ENCODE measurements at places on chromosomes 3 and 15.

- no peak for DNase-seq
Measured at GRCh38 chr3:99163314-99163713, 261.8 kb upstream of the DCBLD2 start.

DNA sequence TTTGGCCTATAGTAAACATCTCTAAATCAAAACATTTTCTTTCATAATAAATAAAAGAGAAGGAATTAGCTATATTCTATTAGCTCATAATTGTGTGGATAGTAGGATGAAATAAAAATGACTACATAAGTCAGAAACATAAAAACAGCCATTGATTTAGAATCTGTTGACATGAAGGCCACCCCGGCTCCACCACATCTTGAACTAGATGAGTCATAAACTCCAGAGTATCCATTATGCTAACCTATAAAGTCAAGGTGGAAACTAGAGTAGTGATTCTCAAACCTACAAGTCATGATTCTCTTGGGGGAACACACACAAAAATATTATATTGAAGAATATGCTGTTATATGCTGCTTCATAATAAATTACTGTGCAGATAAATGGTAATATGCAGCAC, 831.0 kb downstream of the TUSC7 start:
- no peak for DNase-seq

- no peak for DNase-seq
Measured at GRCh38 chr3:122410639-122411038, 5.2 kb downstream of the WDR5B start.

DNA sequence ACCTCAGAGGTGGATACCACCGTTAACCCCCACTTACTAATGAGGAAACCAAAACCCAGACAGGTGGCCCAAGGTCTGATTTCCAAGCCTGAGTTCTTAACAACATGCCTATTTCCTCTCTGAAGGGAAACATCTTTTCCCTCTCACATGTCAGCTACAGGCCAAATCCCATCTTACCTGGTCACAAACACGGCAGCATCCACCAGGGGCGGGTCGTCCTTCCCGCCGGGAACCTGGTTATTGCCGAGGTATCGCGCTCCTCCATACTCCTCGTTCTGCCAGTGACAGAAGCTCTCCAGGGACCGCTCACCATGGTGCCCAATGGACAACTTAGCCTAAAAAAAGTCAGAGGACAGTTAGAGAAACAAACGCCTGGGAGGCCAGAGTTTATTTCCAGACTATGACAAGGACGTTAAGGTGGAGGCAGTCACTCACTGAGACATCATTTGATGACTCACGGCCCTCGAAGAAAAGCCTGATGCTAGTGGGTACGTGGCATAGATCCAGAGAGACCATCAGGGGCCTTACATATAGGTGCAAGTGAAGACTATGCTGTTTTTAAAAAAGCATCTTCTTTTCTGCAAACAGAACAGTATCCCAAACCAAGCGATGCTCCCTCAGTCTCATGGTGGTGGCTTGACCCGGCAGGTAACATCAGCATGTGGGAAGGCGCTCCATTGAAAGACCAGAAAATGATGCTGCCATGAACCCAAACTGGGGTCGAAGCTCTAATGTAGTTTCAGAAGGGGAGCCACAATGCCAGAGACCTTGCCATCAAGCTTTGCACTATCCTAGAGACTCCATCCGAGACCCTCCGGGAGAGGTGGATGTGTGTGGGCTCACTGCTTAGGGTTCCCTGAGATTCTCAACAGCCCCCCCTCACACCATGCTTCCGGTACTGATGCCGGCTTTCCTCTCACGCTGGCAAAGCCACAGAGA, 80.2 kb downstream of the ADAMTS17 start:
- DNase-seq = no peak

DNA sequence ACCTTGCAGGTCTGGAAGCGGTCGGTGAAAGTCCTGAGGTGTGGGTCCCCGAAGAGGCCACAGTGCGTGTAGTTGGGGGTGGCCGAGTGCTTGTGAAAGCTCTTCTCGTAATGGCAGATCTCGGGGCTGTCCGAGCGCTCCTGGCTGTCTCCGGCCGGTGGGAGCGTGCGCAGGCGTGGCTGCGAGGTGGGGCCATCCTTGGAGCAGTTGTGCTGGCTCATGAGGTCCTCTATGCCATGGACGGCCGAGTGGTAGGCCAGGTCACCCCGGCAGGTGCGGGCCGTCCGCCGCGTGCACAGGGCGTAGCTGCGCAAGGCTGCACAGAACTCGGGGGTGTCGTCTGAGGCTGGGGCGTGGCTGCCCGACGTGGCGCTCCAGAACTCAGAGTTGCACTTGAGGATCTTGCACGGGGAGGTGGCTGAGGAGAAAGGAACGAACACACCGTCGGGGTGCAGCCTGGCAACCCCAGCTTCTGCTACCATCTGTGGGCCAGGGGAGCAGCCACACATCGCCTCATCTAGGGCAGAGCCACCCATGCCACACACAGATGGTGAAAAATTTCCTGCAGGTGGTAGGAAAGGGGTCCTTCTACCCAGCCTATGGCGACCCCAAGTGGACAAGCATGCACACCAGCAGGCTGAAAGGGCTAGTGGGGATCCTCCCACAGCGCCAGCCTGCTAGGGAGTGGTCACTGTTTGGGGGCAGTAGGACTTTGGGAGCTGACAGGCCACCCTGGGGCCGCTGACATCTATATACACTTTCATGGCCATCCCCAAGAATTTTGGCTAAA, 36.7 kb downstream of the RGMA start:
- DNase-seq = no peak

All from stimulated activated CD8-positive, alpha-beta memory T cell treated with anti-CD3 and anti-CD28 coated beads, Interleukin-2, amount 100 ng/mL, for 1 hour (primary cell).